ENCODE measurements at places on chromosomes 7 and 10. TPM values are rescaled to one million over a fixed set of nuclear protein-coding genes. Genes with fewer than 3 reads are reported as not detected.

The LRRTM3 gene
- total RNA-seq: not detected

The OR6B1 gene
- not detected for total RNA-seq

DNA sequence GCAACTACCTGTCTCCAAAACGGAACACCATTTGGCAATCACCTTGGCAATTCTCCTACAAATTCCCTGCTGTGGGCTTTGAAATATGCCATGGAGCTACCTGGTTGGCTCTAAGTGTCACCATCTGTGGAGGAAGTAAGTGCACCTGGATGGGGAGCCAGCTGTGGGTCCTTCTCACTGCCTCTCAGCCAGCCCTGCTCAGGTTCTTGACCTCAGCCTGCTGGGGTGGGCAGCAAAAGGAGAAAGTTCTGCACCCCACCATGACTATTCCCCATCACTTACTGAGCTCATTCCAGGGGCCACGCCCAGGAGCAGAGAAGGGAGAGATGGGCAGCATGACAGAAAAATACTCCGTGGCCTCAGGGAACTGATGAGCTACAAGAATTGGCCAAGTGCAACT lies 158.7 kb downstream of the TNS3 start:
- ATAC-seq: no peak

DNA sequence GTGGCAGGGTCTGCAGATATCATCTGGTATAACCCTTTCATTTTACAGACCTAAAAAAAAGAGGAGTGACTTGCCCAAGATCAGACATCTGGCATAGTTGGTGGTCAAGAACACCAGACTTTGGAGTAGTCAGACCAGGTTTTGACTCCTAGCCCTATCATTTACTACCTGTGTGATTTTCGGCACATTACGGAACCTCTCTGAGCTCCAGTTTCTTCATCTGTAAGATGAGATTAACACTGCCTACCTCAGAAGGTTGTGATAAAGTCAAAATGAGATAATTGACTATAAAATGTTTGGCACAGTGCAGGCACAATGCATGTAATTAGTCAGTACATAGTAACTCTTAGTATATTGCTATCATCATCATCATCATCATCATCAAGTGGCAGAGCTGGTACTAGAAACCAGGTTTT lies 1.2 kb downstream of the STRIP2 start:
- no peak for ATAC-seq
